ENCODE measurements at places on chromosomes 5 and 9.
A peak's percentile ranks its signal among the peaks of the same experiment; 100 is the strongest.

DNA sequence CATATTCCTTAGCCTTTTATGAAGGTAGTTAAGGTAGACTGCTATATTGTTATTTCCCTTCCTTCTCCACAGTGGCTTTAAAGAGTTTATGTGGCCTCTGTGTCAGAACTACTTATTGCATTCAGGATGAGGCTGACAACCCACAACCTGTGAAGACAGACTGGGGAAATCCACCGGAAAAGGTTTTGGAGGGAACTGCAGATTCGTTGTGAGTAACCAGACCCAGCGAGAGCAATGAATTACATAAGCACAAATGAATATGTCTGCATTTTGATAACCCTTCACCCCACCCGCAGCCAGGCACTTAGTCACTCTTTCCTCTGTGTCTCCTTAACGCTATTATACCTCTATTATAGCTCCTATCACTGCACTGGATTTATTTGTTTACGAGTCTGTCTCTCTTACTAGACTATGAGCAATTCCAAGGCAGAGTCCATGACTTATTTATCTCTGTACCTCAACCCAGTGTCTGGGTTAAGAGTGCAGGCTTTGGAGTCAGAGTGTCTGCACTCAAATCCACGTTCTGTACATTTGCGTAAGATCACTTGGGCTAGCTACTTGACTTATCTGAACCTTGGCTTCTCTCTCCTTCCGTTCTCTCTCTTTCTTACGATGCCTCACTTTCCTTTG lies 19.2 kb downstream of the KCTD16 start:
- DNase-seq = peak; percentile 40

DNA sequence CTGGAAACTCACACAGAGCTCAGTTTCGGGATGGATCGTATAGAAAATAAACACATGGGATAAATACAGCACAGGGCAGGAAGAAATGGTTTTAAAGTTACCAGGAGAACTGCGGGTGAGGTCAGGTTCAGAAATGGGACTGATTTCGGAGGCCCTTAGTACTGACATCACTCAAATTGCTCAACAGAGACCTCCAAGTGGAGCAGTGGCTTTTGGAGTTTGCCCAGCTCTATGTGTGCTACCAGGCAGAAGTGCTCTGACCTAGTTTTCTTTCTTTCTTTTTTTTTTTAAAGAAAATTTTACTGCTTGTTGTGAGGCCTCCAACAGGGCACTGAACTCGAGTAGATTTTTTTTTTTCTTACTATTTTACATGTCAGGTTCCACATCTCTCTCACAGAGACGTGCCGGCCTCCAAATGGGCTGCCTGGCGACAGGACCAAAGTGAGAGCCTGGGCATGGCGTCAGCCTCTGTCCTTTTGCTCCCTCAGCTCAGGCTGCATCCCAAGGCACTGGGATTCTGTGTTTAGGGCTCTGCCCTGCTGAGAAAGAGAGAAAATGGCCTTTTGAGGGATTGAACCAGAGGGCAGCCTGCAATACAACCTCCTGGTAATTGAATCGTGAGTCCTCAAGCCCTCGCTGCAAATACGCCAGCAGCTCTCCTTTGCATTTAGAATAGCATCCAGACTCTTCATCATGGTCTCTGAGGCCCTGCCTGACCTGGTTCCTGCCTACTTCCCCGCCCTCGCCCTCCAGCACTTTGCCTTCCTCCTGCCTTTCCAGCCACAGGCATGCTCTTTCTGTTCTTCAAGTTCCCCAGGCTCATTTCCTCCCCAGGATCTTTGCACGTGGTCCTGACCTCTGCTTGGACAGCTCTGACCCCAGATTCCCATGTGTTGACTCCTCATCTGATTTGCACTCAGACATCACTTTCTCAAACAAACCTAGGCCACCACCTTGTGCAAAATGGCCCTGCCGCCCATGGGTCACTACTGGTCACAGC lies 173.5 kb downstream of the FGF1 start:
- no peak for DNase-seq

GRCh38 chr5:82058710-82059109 lies 86.9 kb downstream of the ATG10 start:
- DNase-seq = no peak

- no peak for DNase-seq
Observed at GRCh38 chr9:33223696-33224095, 16.3 kb upstream of the SPINK4 start.

DNA sequence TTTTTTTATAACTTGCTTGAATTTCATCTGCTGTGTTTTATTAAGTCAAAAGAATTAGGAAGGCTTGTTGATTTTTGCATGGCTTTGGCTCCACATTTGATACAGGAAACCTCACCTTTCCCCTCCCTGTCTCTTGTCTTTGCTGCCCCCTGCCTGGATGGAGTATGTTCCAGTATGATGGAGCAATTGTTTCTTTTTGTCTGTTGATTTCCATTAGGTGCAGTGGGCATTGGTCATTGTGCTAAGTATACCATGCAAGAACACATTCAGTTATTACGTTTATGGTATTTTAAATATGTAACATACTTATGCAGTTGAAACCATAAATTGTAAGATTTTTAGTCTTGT lies 19.6 kb downstream of the TJP2 start:
- no peak for DNase-seq

DNA sequence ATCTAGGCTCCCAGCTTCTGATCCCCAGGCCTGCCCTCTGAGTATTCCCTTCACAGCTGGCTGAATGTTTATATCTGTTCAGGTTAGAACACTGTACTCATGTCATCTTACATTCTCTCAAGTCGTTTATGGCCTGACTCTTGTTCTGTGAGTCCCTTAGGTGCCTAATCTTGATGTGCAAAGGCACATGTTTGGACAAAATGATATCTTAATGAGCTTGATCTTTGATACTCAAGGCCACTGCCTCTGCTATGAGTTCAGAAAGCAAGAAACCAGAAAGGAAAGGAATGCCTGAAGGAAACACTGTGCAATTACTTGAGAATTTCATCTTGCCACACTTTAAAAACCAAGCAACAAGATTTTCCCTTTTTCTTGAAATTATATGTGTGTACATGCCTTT lies 391.8 kb upstream of the ZNF608 start:
- no peak for DNase-seq

- no peak for DNase-seq
Observed at GRCh38 chr9:112112519-112112918, 62.6 kb downstream of the SUSD1 start.

Data from stimulated activated CD8-positive, alpha-beta memory T cell treated with anti-CD3 and anti-CD28 coated beads, Interleukin-7, amount 100 ng/mL, for 1 hour (primary cell).